ENCODE measurements at places on chromosomes 1 and 21. TPM values are rescaled to one million over a fixed set of nuclear protein-coding genes. Genes with fewer than 3 reads are reported as not detected.

PRAMEF25 gene
- not detected for total RNA-seq

LRRC3 gene
- 14.2 TPM for total RNA-seq

ATP1A2 gene
- 0.09 TPM for total RNA-seq

MAP3K6 gene
- 8.3 TPM for total RNA-seq

RXRG gene
- 0.42 TPM for total RNA-seq

HFM1 gene
- 2.8 TPM for total RNA-seq

DENND1B gene
- total RNA-seq: 13.7 TPM

AXDND1 gene
- total RNA-seq: 0.25 TPM

CLEC20A gene
- 0.33 TPM for total RNA-seq

GRCh38 chr1:63326473-63327380 lies 4.4 kb downstream of the FOXD3 start:
- DNase-seq: no peak
- no peaks in the 10 kb centered on the region for H3K36me3 ChIP-seq
- H3K27me3 ChIP-seq: peaks cover 11% of the 10 kb centered on the region
- H3K4me1 ChIP-seq: peaks cover 4% of the 10 kb centered on the region

GRCh38 chr1:162899422-162900146 lies 38.6 kb upstream of the CCDC190 start:
- H3K27me3 ChIP-seq: no peaks in the 10 kb centered on the region
- no peak overlapping the region for H3K27ac ChIP-seq
- DNase-seq: no peak
- H3K4me1 ChIP-seq: no peaks in the 10 kb centered on the region

DNA sequence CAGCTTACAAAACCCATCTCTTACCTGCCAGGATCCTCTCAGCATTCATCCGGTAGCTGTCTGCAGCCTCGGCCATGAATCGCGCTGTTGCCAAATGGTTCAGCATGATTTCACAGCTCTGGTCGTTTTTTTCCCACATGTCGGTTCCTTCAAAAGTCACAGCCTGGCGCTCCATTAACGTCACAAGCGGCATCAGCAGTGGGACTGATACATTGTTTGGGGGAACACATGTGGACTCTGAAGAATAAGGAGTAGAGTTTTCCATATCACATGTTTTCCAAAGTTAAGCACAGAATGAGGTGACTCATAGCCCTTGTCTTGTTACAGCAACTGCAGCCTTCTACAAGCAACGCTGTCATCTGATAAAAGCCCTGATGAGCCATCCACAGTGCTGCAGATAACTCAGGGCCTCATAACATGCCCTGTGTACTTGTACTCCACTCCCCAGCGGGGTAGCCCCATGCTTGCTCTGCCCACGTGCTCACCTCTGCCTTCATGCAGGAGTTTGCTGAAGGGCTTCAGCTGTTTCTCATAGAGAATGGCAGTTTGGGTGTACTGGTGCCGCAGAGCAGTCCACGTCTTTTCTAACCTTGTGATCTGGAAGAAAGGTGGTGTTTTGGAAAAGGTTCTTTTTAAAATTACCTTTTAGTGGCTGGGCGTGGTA lies 114.2 kb downstream of the BCAR3 start:
- H3K27me3 ChIP-seq: no peaks in the 10 kb centered on the region
- H3K4me1 ChIP-seq: no peaks in the 10 kb centered on the region
- H3K4me3 ChIP-seq: no peak overlapping the region
- peaks cover 45% of the 10 kb centered on the region for H3K36me3 ChIP-seq

DNA sequence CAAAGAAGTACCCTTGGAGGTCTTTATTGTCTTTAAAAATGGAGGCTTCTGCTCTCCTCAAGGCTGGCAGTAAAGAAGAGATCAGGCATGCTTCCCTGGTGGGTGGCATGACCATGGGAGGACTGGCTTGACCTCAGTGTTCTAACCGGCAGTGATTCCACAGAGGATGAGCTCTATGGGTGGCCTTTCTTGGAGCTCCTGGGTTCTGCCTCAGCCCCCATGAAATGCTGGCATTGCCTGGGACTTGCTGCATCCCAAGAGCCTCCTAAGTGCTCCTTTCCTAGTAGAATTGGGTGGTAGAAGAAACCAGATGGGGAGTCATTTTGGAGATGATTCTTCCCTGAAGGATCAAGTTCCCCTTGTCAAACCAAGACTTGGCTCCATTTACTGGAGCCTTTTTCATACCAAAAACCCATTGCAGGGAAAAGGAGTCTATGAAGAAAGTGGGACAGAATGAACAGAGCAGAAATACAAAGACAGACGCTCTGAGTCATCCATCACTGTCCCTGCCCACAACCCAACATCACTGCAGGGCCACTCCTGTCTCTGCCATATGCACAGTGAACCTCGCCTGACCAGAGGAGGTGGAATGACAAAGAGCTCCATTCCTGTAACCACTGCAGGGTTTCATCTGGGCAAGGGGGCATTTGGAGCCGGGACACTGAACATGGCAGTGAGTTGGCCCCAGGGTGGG lies 42.4 kb downstream of the RIMS3 start:
- no peaks in the 10 kb centered on the region for H3K36me3 ChIP-seq
- no peak for DNase-seq
- H3K4me3 ChIP-seq: no peak overlapping the region
- peaks cover 7% of the 10 kb centered on the region for H3K4me1 ChIP-seq

DNA sequence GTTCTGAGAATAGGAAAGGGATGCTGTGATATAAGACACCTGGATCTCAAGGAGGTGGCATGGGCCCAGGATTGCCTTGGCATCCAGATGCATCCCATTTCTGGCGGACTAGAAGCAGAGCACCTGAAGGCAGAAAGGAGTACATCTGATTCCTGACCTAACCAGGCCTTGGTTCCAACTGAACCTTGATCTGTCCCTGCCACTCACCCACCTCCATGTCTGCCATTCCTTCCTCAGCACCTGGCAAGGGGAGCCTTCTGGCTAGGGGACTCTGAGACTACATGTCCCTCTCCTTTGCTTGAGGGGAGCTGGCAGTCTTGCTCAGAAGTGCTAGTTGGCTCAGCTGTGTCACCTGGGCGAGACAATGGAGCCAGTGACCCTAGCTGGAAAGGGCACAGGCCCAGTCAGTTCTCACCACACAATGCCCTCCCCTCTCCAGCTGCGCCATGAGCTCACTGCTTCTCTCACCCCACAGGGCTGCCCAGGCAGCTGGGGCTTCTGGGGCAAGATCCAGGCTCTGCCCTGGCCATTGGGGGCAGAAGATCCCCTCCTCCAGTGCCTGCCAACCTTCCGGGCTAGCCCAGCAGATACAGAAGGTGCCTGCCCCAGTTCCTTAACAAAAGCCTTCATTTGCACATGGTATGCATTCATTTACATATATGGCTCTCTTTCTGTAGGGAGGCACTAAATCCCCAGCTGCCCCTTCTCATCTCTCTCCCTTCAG lies 2.9 kb downstream of the IGSF8 start:
- no peaks in the 10 kb centered on the region for H3K27me3 ChIP-seq
- H3K4me3 ChIP-seq: no peak overlapping the region
- peaks cover 66% of the 10 kb centered on the region for H3K4me1 ChIP-seq
- H3K27ac ChIP-seq: peak overlapping the region; percentile 84

DNA sequence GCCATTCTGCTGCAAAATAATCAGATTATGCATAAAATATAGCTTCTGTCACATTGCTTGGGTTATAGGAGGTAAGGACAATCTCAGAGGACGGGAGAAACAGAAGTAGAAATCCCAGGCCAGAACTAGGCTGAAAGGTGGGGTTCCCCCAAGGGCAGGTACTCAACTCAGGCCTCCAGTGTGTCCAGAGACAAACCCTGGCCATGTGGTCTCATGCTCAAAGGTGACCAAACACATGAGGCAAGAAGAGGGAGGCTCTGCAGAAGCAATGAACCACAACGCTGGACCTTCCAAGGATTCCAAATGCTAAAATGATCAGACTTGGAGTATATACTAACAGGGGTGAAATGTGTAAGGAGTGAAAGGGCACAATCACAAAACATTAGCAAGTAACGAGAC lies 103.8 kb downstream of the DMRTB1 start:
- no peaks in the 10 kb centered on the region for H3K27me3 ChIP-seq
- H3K4me3 ChIP-seq: no peak overlapping the region
- no peaks in the 10 kb centered on the region for H3K36me3 ChIP-seq
- no peaks in the 10 kb centered on the region for H3K4me1 ChIP-seq

- no peaks in the 10 kb centered on the region for H3K4me1 ChIP-seq
- no peak overlapping the region for H3K4me3 ChIP-seq
- H3K36me3 ChIP-seq: no peaks in the 10 kb centered on the region
- no peaks in the 10 kb centered on the region for H3K27me3 ChIP-seq
- DNase-seq: no peak
These were observed 433.1 kb downstream of the PCP4 start for GRCh38 chr21:40300300-40300699.

DNA sequence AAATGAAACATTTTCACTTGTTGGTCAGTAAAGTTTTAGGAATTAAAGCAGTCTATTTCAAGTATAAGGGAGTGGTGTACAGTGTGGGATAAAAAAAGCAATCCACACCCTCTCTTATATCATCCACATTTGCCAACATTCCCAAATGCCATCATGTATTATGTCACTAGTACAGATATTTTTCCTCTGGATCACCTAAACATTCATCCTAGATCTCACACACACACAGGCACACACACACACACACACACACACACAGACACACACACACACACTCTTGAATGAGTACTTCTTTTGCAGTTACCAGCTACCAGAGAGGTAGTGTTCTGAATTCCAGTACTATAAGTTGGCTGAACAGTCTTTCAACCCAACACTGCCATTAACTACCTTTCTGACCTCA lies 1369.1 kb upstream of the ADGRL4 start:
- H3K36me3 ChIP-seq: no peaks in the 10 kb centered on the region
- H3K27ac ChIP-seq: no peak overlapping the region
- H3K4me3 ChIP-seq: no peak overlapping the region
- no peak for DNase-seq

- no peak overlapping the region for H3K27ac ChIP-seq
- DNase-seq: no peak
- H3K27me3 ChIP-seq: no peaks in the 10 kb centered on the region
- no peak overlapping the region for H3K4me3 ChIP-seq
- H3K36me3 ChIP-seq: no peaks in the 10 kb centered on the region
These were observed 897 bp downstream of the EPHX4 start for GRCh38 chr1:92030656-92031107.

DNA sequence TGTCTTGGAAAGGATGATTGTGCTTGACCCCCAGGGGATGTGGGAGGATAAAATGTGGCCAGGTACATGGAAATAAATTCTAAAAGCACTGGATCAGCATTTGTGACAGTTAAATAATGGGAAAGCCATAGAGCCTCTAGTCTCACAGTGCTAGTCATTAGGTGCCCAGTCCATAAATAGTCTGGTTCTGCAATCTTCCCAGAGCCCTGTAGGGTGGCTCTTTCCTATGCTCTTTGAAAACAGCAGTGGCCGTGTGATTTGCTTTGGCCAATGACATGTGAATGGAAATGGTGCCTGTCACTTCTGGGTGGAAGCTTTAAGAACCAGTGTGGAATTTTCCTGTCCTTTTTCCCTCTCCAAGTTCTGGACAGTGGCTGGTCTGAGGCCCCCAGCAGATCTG lies 113.2 kb downstream of the TRABD2B start:
- no peak for DNase-seq
- H3K27me3 ChIP-seq: no peaks in the 10 kb centered on the region
- H3K4me1 ChIP-seq: no peaks in the 10 kb centered on the region
- H3K4me3 ChIP-seq: no peak overlapping the region
- no peak overlapping the region for H3K27ac ChIP-seq

DNA sequence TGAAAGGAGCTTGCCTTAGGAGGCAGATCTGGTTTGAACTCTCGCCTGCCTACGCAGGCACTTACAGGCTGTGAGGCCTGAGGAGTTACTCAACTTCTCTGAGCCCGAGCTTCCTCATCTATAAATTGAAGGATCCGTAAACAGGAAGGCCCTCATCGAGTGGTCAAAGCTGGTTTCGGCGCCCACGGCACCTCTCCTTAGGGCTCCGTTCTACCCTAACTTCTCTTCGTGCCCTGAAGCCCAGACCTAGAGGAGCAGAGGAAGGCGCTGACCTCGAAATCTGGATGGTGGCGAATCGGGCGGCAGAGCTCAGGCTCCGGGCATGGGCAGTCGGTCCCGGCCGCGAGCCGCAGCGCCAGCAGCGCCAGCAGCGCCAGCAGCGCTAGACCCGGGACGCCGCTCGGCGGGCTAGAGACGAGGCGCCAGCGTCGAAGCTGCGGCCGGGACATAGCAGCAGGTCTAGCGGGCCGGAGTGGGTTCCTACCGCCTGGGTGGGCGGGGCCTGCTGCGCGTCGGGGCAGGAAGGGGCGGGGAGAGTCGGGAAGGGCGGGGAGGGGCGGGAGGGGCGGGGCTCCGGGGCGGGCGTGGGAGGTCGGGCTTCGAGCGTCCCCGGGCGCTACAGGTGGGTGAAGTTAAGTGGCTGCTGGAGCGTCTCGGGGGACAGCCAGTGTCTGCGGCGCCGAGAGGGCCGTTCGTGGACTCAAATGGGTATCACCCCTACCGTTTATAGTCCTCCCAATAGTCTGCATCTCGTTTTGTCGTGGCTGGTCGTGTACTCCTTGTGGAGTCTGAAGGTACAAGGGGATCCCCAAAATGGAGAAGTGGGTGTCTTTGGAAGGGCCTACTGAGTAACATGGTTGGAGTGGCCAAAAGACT lies at the start of gene CTBS:
Gene CTBS, minus strand, starts transcription at position 474 of the 876 bp plus-strand sequence. Its CDS starts 25 bp downstream, at position 449.
- H3K36me3 ChIP-seq: peaks cover 3% of the 10 kb centered on the region
- peak within 1 kb of the TSS; percentile 94 for H3K27ac ChIP-seq
- H3K4me1 ChIP-seq: peaks cover 3% of the 10 kb centered on the region
- H3K27me3 ChIP-seq: no peaks in the 10 kb centered on the region

GRCh38 chr21:19350286-19350685 lies 946.7 kb upstream of the TMPRSS15 start:
- H3K4me1 ChIP-seq: no peaks in the 10 kb centered on the region
- H3K27ac ChIP-seq: no peak overlapping the region
- H3K27me3 ChIP-seq: no peaks in the 10 kb centered on the region
- no peak overlapping the region for H3K4me3 ChIP-seq
- DNase-seq: no peak
- no peaks in the 10 kb centered on the region for H3K36me3 ChIP-seq

DNA sequence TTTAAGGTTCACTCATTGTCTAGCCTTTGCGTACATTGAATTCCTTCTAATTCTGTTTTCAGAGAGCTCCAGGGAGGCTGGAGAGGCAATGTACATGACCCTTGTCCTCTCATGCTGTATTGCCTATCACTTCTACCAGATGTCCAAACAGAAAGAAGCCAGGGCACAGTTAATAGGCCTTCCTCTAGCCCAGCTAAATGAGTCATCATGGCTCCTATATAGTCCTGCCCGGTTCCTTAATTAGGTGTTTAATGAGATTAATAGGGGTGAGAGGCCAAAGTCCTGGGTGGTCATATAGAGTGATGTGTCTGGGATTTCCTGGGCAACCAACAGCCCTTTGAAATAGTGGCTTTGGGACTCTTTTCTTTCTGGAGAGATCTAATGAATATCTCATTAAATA lies 76.3 kb downstream of the ZSCAN20 start:
- H3K4me1 ChIP-seq: no peaks in the 10 kb centered on the region
- H3K27me3 ChIP-seq: no peaks in the 10 kb centered on the region
- H3K27ac ChIP-seq: no peak overlapping the region

DNA sequence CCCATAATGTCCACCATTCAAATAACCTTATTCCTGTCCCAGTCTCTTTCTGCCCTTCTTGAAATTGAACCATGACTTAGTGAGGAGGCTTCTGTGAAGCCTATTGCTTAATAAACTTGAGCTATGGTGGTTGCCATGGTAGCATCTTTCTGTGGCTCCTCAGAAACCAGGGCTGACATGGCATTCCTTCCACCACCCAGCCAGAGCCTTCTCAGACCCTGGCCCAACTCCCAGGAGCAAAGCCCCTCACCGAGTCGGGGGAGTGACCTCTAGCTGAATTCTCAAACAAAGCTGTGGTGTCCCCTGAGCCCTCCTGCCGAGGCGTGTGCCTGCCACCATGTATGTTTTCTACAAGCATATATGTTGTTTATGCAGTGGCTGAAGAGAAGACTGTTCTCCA lies 259.1 kb downstream of the CACNA1E start:
- no peak for DNase-seq
- H3K4me1 ChIP-seq: no peaks in the 10 kb centered on the region
